Naive thymus-derived CD4-positive, alpha-beta T cell (primary cell): ENCODE measurements at places on chromosomes 6 and 20. TPM values are rescaled to one million over a fixed set of nuclear protein-coding genes. Genes with fewer than 3 reads are reported as not detected.

- no peaks in the 10 kb centered on the region for H3K27me3 ChIP-seq
- H3K27ac ChIP-seq, result no peak overlapping the region
- no peak overlapping the region for H3K4me3 ChIP-seq
- DNase-seq, result no peak
- no peaks in the 10 kb centered on the region for H3K4me1 ChIP-seq
Measured at GRCh38 chr20:22775671-22776139, 191.3 kb upstream of the FOXA2 start.

GRCh38 chr20:20752712-20753111, 40.3 kb upstream of the RALGAPA2 start:
- DNase-seq, result no peak
- no peak overlapping the region for H3K4me3 ChIP-seq
- H3K36me3 ChIP-seq, result no peaks in the 10 kb centered on the region

The SCP2D1 gene
- total RNA-seq, result not detected in 2 replicates

The DTNBP1 gene
- total RNA-seq, result 19.8 and 25.3 TPM in 2 replicates

GRCh38 chr6:119310486-119311036, 39.0 kb downstream of the MAN1A1 start:
- no peaks in the 10 kb centered on the region for H3K36me3 ChIP-seq
- no peaks in the 10 kb centered on the region for H3K27me3 ChIP-seq
- H3K4me1 ChIP-seq, result peaks cover 27% of the 10 kb centered on the region
- no peak overlapping the region for H3K27ac ChIP-seq
- no peak overlapping the region for H3K4me3 ChIP-seq

DNA sequence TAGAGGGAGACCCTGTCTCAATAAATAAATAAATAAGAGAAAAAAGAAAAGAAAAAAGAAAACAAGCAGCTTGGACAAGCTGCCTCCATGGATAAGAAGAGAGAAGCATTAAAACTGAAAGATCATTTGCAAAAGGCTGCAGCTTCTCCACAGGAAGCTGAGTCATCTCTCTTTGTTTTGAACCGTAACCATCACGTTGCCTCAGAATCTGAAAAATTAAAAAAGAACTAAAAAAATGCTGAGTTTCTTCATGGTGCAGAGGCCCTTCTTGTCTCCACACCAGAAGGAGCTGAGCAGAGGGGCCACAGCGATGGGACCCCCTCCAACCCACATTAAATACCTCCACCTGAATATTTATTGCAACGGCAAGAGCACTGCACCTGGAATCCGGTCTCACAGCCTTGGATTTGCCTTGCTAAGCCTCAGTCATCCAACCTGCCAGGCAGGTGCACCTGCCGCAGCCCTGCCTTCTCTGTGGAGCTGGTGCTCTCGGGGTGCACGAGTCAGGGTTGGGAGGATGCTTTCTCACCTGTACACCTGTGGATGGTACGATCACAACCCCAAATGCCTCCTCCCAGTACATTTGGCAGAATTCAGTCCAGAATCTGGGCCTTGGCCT, 28.1 kb downstream of the TOX2 start:
- DNase-seq, result peak; percentile 56
- peak overlapping the region; percentile 9 for H3K27ac ChIP-seq
- no peaks in the 10 kb centered on the region for H3K27me3 ChIP-seq
- H3K4me3 ChIP-seq, result no peak overlapping the region
- peaks cover 29% of the 10 kb centered on the region for H3K4me1 ChIP-seq
- H3K36me3 ChIP-seq, result no peaks in the 10 kb centered on the region

DNA sequence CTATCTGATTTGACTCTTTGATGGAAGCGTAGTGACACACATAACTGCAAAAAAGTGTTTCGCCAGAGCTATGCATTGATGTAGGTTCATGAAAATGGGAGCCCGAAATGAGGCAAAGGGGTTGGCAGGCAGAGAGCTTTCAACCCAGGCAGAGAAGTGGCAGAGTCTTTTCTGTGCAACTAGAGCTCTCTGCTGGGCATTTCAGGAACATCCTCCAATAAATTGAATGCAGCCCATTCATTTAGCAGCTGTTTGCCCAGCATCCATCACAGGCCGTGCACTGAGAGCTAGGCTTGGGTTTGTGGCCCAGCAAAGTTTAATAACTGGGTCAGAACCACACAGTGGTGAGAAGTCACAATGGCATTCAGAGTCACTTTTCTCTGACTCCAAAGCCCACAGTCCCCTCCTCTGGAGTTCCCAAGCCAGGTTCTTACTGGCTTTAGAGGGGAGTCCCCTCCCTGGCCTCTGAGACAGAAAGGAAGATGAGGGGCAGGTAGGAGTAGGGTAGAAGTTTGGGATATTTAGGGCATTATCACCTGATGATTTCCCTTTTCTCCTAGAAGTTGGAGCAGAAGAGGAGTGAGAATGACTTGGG, 31.8 kb upstream of the ELMO2 start:
- no peaks in the 10 kb centered on the region for H3K27me3 ChIP-seq
- no peaks in the 10 kb centered on the region for H3K4me1 ChIP-seq
- no peaks in the 10 kb centered on the region for H3K36me3 ChIP-seq
- no peak overlapping the region for H3K27ac ChIP-seq
- peak; percentile 23 for DNase-seq

The SEL1L2 gene
- total RNA-seq, result not detected

The B3GALT4 gene
- 18.2 and 19.4 TPM in 2 replicates for total RNA-seq

The THBD gene
- not detected in 2 replicates for total RNA-seq

GRCh38 chr20:63095718-63096654, 89.2 kb upstream of the BHLHE23 start:
- no peaks in the 10 kb centered on the region for H3K36me3 ChIP-seq
- no peaks in the 10 kb centered on the region for H3K4me1 ChIP-seq
- H3K4me3 ChIP-seq, result no peak overlapping the region
- H3K27ac ChIP-seq, result no peak overlapping the region
- no peaks in the 10 kb centered on the region for H3K27me3 ChIP-seq
- DNase-seq, result no peak

- no peaks in the 10 kb centered on the region for H3K36me3 ChIP-seq
- no peak overlapping the region for H3K27ac ChIP-seq
- no peak for DNase-seq
- H3K4me3 ChIP-seq, result no peak overlapping the region
Measured at GRCh38 chr6:46637933-46638332, 14.7 kb downstream of the CYP39A1 start.

- no peak overlapping the region for H3K27ac ChIP-seq
- no peaks in the 10 kb centered on the region for H3K36me3 ChIP-seq
- H3K4me1 ChIP-seq, result no peaks in the 10 kb centered on the region
- H3K4me3 ChIP-seq, result no peak overlapping the region
Measured at GRCh38 chr6:11830105-11830504, 51.5 kb upstream of the ADTRP start.

DNA sequence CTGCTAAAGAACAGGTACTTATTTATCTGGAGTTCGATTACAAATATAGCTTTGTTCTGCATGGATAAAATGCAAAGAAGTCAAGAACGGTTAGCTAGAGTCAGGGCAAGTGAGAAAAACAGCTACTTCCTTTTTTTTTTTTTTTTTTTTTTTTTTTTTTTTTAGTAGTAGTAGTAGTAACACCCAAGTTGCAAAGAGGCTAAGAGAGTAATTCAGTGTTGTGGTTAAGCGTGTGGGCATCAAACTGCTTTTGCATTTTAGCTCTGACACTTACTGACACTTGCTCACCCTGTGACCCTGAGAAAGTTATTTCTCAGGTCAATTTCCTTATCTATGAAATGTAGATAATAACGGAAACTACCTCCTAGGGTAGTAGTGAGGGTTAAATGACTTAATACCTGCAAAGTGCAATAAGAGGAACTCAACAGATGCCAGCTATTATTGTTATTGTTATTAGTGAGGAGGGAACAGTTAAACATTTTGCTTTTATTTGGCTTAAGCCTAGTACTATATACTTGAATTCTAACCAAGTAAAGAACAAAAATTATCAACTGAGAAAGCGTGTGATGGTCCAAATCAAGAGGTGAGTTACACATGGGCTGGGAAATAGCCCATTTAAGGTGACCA, 86.7 kb upstream of the BACH2 start:
- no peaks in the 10 kb centered on the region for H3K36me3 ChIP-seq
- DNase-seq, result no peak
- H3K4me3 ChIP-seq, result no peak overlapping the region
- peaks cover 10% of the 10 kb centered on the region for H3K4me1 ChIP-seq
- H3K27me3 ChIP-seq, result no peaks in the 10 kb centered on the region
- H3K27ac ChIP-seq, result no peak overlapping the region

The LY6G6D gene
- not detected for total RNA-seq

DNA sequence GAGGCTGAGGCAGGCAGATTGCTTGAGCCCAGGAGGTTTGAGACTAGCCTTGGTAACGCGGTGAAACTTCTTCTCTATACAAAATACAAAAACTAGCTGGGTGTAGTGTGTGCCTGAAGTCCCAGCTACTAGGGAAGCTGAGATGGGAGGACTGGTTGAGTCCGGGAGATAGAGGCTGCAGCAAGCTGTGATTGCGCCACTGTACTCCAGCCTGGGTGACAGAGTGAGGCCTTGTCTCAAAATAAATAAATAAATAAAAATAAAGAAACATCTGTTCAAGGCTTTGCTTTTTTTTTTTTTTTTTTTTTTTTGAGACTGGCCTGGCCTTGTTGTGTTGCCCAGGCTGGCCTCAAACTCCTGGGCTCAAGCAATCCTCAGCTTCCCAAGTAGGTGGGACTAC, 23.7 kb upstream of the SLC23A2 start:
- no peak overlapping the region for H3K4me3 ChIP-seq
- no peak overlapping the region for H3K27ac ChIP-seq
- H3K4me1 ChIP-seq, result no peaks in the 10 kb centered on the region
- H3K36me3 ChIP-seq, result no peaks in the 10 kb centered on the region
- no peak for DNase-seq
- H3K27me3 ChIP-seq, result no peaks in the 10 kb centered on the region

DNA sequence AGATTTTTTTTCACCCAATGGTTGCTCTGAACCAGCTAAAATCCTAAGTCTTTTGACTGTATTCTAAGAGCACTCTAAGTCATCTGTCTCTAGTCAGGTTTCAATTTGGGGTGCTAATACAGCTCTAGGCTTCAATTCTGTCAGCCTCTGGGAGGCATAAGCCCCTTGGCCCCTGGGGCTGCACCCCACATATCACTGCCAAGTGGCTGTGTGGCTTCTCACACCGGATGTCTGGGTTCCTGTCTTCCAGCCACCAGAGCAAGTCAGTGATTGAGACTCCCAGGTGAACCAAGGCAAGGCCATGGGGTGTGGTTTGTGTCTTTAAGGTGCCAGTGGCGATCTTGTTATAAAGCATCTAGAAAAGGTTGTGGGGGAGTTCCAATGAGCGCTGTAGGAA, 136.5 kb downstream of the TMEM242 start:
- no peaks in the 10 kb centered on the region for H3K4me1 ChIP-seq
- no peak for DNase-seq
- H3K4me3 ChIP-seq, result no peak overlapping the region
- no peaks in the 10 kb centered on the region for H3K27me3 ChIP-seq
- H3K36me3 ChIP-seq, result peaks cover 20% of the 10 kb centered on the region
- H3K27ac ChIP-seq, result no peak overlapping the region

The SIRPD gene
- 0.24 TPM for total RNA-seq

GRCh38 chr6:20182926-20183521, 29.2 kb downstream of the MBOAT1 start:
- DNase-seq, result no peak
- no peak overlapping the region for H3K27ac ChIP-seq
- H3K27me3 ChIP-seq, result no peaks in the 10 kb centered on the region
